DMS 273 treated with DMSO at 0.1 percent for 48 hours (cell line): ENCODE measurements at places on chromosomes 6 and 20.

- no peak for DNase-seq
These were observed 49.5 kb upstream of the CCN6 start for GRCh38 chr6:112004201-112005012.

DNA sequence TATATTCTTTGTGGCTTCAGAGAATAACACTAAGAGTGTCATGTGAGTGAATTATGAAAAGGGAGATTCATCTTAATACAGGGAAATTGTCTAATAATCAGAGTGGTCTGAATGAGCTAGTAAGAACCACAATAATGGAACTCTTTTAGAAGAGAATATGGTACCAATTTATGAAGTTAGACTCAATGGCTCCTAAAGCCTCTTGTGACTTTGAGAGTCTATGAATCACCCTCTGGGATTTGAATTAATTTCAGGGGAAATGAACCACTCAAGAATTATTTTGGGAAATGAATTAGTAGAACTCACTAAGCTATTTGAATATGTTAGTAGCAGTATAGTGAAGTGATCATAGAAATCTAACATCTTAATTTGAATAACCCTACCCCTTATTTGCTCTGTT is 14.3 kb downstream of the PCMT1 start:
- DNase-seq: no peak

DNA sequence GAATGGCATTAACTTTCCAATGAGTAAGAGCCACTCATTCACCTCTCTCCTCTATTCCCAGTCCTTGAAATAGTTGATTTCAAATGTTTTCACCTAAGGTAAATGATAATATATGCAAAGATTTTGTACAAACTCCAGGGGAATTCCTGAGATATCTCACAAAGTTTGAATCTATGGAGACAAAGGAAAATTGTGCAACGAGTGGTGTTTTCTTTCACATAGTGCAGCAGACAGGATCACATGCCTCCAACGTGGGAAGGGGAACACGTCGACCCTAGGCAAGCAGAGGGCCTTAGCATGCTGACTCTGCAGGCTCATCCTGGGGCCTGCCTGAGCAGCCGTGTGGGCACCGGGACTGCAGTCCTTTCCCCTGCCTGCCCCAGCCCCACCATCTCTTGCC is 195.6 kb upstream of the THBS2 start:
- no peak for DNase-seq

- DNase-seq: no peak
These were observed 105.7 kb downstream of the PLEKHG1 start for GRCh38 chr6:150705392-150705791.

GRCh38 chr20:2820896-2821869 is 5.0 kb downstream of the TMEM239 start:
- no peak for DNase-seq

GRCh38 chr6:169035385-169036240 is 218.0 kb downstream of the THBS2 start:
- DNase-seq: no peak

- DNase-seq: no peak
These were observed 227.9 kb upstream of the MARCKS start for GRCh38 chr6:113629256-113629655.

DNA sequence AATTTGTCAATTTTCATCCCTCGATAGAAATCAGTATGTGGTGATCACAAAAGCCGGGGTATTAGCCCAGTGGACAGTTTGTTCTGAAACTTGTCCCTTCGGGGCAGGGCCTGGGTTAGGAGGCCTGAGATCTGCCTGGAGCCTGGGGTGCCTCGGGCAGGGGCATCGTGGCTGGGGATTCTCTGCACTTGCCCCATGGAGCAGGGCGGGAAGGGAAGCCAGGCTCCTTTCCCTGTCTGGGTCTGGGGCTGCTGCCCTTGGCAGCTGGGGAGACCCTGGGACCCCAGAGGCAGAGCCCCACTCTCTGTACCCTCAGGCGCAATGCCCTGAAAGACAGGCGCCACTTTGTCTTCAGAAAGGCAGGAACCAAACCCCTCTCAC is 27.4 kb downstream of the NTSR1 start:
- DNase-seq: no peak
